LNCaP clone FGC (cell line): ENCODE measurements at places on chromosomes 4 and X.

DNA sequence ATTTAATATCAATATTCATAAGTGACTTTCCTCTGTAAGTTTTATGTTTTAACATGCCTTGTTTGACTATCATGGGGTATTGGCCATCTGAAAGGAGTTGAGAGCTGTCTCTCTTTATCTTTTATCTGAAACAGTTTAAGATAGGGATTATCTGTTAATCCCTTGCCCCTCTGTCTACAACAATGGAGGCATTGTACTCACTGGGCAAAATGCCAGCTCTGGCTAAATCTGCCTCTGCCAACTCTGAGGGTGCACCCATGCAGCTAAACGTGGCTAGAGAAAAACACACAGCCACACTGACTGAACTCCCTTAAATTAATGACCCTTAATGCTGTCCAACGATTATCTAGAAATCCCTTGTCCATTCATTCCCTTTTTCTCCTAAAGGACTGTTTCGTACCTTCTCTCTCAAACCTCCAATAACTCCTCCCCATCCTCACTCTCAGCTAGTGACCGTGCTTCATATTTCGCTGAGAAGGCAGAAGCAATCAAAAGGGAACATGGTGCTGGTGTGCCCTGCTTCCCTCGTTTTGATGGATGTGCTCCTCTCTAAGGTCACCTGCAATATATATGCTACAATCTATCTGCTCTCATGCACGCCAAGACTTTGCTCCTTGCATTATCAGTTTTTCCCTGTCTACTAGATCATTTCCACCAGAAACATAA lies 10.3 kb downstream of the PHKA2 start:
- no peak for DNase-seq

- DNase-seq = no peak
Observed at GRCh38 chrX:48802905-48803200, 986 bp downstream of the HDAC6 start.

GRCh38 chrX:1493877-1494510 lies 41.3 kb upstream of the ASMTL start:
- DNase-seq = no peak

DNA sequence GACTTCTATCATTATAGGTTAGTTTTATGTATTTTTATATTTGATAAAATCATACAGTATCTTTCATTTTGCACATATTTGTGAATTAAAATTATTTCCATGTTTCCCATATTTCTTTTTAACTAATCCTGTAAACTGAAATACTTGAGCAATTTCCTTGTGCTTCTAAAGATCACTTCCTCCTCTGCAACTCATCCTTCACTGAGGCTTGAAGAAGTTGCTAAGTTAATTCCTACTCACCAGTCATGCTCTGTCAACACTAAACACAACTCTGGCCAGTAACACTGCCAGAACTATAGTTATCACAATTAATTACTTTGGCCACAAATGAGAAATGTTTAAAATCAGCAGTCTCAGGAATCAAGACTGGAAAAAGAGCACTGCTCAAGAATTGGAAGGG lies 6.7 kb downstream of the SPATA4 start:
- no peak for DNase-seq

DNA sequence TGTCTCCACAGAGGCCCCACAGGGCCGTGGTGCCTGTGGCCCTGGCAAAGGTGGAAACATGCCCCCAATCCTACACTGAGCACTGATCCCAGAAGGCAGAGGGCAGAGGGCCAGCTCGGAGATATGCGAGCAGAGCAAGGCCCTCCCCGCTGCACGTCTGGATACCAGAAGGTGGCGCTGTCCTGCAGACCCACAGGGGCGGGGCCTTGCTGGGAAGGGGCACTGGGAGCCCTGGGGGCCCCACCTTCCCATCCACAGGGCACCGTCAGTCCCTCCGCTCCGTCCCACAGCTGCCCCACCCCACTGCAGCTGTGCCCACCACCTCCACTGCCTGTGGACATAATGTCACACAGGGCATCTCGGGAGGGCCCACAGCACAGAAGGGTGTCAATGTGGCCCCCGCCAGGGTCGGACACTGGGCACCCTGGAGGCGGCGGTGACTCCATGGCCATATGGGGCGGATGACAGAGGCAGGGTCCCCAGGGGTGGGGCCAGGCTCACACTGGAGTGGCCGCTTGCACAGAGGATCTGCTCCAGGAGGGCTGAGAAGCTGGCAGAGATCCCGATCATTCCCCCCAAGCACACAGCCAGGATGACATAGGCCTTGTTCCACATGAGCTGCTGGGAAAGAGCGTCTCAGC lies 4.8 kb downstream of the SLC49A3 start:
- DNase-seq = peak; percentile 37

- DNase-seq = no peak
Observed at GRCh38 chr4:24881508-24882196, 31.2 kb downstream of the CCDC149 start.

- peak; percentile 19 for DNase-seq
Observed at GRCh38 chr4:174631901-174632758, 109.8 kb upstream of the HPGD start.

GRCh38 chr4:107468156-107468555 lies 251.9 kb downstream of the PAPSS1 start:
- no peak for DNase-seq

GRCh38 chrX:109842611-109843010 lies 109.6 kb upstream of the ACSL4 start:
- no peak for DNase-seq

- DNase-seq = no peak
Observed at GRCh38 chr4:69697536-69698242, 44.6 kb upstream of the UGT2A1 start.

DNA sequence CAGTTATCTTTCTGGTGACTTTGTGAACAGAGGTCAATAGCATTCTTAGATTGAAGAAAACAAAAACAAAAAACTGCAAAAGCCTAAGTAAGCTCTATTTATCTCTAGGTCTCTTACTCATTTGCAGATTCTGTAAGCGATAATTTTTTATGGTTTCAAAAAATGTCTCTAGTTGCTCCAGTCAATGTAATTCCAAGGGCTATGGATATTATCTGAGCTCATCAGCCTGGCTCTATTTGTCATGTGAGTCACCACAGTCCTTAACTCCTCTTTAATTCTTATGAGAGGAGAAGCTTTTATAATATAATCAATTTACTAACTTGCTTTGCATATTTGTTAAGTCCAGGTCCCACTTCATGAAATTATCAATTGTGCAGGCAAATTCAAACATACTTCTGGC lies 79.1 kb downstream of the NPFFR2 start:
- no peak for DNase-seq

DNA sequence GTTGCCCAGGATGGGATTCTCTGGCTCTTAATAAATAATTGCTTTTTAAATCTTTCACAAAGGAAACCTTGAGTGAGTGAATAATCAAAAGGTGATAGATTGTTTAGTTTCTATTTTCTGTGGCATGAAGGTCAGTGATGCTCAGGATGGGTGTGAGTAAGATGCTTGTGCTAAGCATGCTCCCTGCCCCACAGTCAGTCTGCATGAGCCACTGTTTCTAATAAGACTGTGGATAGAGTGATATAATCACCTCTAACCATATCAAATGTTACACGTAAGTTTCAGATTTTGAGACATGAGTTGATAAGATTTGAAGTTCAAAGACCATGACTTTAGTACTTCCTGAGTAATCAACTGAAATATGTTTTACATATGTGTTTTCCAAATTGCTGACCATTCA lies 2.7 kb upstream of the GAGE10 start:
- no peak for DNase-seq

- no peak for DNase-seq
Observed at GRCh38 chr4:47704693-47705325, 133.1 kb downstream of the CORIN start.

DNA sequence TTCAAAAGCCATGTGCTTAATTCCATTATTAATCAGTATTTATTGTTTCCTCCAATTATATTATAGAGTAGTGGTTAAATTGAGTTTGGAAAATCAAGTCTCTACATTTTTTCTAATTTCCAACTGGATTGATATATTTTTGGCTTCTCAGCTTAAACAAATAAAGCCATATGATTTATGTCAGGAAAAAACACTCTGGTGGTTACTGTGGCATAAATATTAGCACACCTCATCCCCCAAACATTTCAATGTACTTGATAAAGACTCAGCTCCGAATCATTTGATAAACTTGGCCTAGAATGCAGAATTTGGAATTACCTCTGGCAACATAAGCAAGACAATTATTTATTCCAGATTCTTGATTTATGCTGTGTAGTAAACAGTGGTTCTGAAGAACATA lies 2313.8 kb downstream of the ARAP2 start:
- DNase-seq = no peak

- no peak for DNase-seq
Observed at GRCh38 chr4:107999932-108000539, 10.3 kb downstream of the HADH start.

DNA sequence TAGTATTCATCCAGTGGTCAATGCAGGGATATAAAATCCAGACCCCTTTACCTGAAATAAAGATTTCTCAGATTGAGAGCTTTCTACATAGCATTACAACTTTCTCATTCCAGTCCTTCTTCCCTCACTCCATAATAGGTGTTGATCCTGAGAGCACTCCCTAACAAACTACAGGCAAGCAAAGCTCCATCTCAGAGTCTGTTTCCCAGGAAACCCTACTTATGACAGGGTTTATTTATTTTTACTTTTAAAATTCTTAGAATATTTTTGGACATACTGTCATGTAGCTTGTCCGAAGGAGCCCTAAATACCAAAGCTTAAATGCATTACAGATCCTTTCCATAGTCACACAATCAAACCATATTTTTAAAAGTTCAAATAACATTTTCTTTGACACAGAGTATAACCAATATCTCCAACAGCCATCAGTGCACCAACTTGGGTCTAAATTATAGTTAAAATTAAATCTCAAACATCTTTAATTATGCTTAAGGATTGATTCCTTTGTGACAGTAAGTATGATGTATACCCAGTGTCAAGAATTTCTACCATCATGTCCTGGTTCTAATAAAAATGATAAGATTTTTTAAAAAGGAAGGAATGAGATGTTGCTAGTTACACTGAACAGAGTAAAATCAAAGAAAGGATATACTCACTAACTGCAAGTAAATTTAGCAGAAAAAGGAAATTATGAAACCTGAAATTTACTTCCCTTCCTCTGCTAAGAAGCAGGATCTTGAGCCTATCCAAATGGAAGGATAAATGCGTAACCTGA lies 580.4 kb upstream of the ADGRL3 start:
- no peak for DNase-seq

- no peak for DNase-seq
Observed at GRCh38 chr4:125116431-125116830, 198.3 kb upstream of the FAT4 start.

DNA sequence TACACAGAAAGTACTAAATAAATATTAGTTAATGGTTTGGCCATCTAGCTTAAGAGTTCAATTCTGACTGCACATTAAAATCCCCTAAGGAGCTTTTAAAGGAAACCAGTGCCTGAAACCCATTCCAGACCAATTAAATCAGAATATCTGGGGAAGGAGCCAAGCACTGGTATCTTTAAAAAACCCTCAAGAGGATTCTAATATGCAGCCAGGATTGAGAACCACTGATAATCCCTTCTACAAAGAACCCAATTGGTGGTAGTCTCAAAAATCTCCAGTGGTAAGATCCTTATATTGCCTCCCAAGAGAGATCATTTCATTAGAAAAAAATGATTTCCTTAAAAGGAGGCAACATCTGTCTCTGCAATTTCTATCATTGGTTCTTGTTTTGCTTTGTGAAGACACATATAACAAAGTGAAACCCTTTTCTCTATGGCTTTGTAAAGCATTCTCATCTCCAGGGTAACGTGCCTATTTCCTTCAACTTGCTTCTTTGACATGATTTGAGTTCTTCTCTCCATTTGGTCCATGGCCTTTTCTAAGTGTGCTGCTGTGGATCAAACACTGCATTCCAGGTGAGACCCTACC lies 3.5 kb downstream of the GPR34 start:
- DNase-seq = peak; percentile 54

DNA sequence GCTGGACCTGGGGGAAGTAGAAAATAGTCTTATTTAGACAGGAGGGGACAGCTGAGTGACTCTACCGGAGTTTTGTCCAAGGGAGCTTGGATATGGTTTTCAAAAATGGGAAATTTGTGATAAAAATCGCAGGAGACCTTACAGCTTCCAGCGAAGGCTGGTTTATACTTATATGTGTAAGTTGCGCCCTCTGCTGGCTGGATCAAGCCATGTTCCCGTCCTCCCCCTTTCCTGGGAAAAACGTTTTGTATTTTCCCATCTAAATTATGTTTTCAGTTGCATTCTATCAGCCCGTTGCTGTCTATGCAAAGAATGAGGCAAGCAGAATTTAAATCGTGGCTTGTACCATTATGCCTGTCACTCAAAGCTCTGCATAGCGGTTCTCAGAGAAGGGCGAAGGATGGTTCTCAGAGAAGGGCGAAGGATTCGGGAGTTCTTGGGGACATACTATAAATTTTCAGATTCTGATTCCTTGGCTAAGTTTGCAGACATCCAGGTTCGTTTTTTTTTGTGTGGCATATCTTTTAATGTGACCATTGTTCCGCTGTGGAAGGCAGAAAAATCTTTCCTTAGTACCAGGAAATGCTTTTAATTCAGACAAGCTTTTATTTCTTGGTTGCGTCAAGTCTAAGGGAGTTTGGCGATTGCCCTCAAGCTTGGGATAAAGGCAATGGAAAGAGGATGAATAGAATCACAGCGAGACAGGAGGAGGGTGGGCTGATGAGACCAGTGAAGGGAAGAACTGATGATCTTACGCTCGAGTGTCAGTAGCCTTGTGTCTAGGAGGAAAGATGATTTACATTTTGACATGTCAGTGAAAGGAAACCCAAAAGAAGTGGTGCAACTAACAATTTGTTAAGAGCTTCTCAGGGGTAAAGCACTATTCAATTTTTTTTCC lies 128.5 kb upstream of the ARX start:
- no peak for DNase-seq

- no peak for DNase-seq
Observed at GRCh38 chr4:152468408-152468807, 67.5 kb downstream of the FBXW7 start.

DNA sequence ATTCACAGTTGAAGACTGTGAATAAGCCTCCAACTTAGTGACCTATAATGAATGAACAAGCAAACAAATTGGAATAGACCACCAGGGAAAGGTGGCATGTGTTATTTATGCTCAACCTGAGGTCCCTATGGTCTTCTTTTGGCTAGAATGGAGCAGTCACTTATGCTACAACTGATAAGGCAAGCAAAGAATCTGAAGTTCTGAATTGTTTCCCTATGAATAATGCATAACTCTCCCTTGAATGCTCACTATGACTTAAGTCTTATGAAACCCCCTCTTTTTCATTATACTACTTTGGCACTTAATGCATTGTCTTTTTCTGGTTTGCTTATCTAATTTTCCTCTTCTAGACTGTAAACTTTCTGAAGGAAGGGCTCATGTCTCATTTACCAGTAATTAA lies 2.6 kb downstream of the GIMD1 start:
- no peak for DNase-seq

GRCh38 chr4:138736362-138736761 lies 279.2 kb upstream of the NOCT start:
- no peak for DNase-seq
